ENCODE measurements at places on chromosomes 5 and 9.
A peak's percentile ranks its signal among the peaks of the same experiment; 100 is the strongest.

- DNase-seq = no peak
These were observed 502.7 kb downstream of the NR2F1-AS1 start for GRCh38 chr5:93078082-93079038.

- no peak for DNase-seq
These were observed 187.5 kb upstream of the RORB start for GRCh38 chr9:74309654-74310053.

GRCh38 chr5:81778642-81779041, 27.7 kb upstream of the SSBP2 start:
- no peak for DNase-seq

- DNase-seq = no peak
These were observed 6.3 kb upstream of the CLPTM1L start for GRCh38 chr5:1351156-1351555.

DNA sequence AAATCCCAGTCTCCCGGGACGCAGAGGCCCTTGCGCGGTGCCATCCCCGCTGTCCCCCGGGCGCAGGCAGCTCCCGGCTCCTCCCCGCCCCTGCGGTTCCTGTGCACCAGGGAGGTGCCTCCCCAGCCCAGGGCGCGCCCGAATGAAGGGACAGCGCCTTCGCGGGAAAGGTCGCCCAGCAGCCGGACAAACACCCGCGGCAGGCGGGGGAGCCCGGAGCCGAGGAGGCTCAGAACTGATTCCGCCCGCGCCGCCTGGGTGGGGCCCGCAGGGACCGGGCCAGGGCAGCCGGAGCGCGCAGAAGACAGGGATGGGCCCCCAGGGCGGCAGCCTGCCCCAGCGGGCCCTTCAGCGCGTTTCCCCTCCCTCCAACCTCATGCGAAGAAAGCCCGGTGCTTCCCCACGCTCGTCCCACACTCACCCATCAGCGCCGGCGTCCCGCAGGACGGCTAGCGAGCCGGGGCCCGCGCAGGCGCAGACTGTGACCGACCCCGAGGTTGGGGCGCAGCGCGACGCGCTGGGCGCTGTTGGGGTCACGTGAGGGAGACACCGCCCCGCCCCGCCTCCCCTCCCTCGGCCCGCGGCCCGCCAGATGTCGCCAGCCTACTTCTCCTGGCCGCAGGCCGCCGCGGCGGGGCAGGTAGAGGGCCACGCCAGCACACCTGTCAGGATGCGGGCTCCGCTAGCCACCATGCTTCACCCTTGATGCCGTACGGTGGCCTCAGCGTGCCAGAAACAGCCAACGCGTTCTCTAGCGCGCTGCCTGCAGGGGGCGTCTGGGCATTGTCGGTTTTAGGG, at the start of gene SLC25A51:
TSS of gene SLC25A51 (minus strand) at position 481 of the 798 bp plus-strand sequence. CDS start 15,577 bp downstream, outside the sequence.
- peak; percentile 96 for DNase-seq

DNA sequence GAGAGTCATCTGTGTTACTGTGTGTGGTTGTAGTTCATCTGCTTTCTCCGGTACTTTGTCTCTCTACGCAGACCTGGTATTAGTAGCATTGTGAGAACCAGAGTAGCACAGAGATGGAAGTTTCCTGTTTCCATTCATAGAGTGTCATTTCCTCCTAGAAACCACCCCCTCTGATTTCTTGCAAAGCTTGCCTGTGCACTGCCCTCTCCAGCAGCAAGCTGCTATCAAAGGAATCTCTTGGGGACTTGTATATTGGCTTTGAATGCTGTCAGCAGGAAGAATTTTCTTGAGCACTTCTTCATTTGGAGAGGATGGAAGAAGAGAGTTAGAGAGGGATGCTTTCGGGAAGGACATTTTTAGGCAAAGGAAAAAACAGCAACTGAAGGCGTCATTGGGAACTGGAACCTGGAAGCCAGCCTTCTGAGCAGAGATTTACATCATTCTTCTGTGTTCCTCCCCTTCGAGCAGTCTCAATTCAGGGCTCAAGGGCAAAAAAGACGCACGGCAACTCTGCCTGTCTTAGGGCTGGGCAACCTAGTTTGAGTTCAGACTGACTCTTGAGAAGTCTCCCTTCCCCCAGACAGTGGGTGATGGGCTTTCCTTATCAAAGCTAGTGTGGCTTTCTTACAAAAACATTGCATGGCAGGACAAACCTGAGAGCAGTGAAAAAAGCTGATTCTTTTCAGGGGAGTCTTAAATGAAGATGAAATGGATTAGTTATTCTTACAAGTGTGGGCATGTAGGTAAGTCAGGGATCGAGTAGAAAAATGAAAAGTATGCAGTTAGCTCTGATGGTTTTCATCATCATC, 226.3 kb downstream of the AOPEP start:
- no peak for DNase-seq

DNA sequence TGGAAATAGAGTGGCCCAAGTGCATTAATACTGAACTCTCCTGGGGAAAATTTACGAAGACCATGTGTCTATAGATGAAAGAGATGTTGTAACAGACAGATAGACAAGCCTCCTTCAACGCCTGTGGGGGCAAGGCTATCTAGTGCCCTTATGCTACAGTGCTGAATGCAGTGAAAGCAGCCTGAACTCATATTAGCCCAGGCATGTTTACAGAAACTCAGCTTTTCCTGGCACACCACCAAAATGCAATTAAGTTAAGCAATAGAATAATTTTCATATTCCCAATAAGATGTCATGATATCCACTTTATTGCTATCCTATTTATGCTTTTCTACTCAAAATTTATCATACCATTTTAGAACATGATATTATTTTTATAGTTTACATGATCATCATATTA, 277.0 kb downstream of the DIRAS2 start:
- DNase-seq = no peak

DNA sequence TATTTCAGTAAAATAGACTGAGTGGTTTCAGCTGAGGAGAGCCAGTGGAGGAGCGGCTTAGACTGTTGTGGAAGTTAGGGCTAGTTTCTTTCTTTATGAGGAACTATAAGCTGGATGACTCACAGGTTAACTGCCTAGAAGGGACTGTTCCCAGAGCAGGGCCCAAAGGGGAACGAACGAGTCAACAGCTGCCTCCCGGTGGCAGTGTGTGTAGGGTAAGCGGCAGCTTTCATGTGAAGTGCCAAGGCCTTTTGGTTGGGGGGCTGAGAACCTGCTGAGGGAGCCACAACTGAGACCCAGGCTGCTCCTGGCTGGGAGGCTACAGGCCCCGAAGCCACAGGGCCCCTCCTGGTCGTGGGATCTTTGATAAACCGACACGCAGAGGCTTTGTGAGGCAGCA, 7.0 kb downstream of the SQSTM1 start:
- peak; percentile 70 for DNase-seq

- DNase-seq = peak; percentile 25
These were observed 55.6 kb downstream of the RXRA start for GRCh38 chr9:134381671-134382516.

All from stimulated activated CD4-positive, alpha-beta T cell treated with anti-CD3 and anti-CD28 coated beads, Interleukin-4, amount 100 ng/mL, for 24 hours (primary cell).